ENCODE measurements at places on chromosomes 5 and 9.
A peak's percentile ranks its signal among the peaks of the same experiment; 100 is the strongest.

GRCh38 chr5:121399879-121400278 lies 451.8 kb upstream of the FTMT start:
- DNase-seq = no peak

DNA sequence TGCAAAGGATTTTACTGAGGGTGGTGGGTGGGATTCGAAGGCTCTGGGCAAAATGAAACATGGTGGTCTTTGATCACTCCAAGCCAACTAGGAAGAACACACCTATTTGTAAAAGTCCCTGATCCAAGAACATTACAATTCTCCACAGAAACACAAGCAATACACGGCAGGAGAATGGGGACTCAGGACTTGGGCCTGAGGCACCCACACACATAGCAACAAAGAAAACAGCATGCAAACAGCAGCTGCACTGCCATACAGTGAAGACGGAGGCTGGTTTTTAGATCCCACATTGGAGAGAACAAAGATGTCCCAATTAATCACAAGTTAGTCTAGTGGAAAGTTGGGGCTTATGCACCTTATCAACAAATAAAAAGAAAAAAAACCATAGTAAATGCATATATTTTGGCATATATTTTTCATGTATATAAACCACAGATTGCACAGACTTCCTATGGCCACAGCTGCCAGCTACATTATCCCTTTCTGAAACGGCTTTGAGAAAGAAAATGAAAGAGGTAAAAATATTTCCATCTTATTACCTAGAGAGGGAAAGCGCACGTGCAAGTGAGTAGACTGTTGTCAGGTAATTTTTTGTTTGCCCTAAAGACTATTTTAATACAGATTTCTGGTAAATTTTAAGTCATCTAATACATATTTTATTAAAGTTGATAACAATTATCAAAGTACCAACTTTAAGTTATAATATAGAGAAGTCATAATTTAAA lies 410.9 kb downstream of the BNC2 start:
- no peak for DNase-seq

GRCh38 chr5:172554562-172554961 lies 86.5 kb upstream of the NEURL1B start:
- no peak for DNase-seq

DNA sequence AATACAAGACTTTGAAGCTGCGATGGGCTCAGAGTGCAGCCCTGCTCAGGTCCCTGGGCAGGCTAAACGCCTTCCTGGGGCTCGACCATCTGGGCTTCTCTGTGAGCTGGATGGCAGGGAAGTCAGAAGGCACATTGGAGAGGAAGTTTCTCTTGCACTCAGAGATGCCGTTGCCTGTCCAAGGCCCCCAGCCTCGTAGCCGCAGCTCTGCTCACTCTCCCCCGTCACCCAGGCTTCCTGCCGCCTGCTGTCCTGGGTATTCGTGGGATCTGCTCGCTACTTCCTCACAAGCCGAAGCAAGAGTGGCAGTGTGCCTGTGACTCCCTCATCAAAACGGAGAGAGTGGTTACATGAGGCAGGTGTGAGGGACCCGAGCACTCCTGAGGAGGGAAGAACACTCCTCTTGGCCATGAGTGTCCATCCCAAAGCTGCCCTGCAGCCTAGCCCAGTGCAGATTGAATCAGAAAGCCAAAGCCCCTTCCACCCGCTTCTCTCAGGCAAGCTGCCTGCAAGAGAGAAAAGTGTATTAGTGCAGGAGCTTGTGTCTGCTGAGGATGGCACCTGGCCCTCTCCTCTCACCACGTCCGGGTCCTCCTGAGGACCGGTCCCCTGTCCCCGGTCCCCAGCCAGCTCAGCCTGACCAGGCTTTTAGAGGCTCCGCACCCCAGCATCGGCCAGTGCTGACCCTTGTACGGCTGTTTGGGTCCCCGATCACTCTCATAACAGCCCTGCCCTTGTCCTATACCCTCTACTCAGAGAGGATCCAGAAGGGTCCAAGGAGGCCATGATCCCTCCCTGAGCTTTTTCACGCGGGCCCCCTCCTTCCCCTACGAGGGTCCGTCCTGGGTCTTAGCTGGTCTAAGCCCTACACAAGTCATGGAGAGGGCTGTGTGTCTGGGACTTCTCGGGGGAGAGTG lies 7.3 kb downstream of the FCN2 start:
- DNase-seq = no peak

- no peak for DNase-seq
Measured at GRCh38 chr9:90176901-90177300, 465.7 kb downstream of the DIRAS2 start.

GRCh38 chr5:54764102-54765090 lies 221.0 kb downstream of the ESM1 start:
- no peak for DNase-seq

DNA sequence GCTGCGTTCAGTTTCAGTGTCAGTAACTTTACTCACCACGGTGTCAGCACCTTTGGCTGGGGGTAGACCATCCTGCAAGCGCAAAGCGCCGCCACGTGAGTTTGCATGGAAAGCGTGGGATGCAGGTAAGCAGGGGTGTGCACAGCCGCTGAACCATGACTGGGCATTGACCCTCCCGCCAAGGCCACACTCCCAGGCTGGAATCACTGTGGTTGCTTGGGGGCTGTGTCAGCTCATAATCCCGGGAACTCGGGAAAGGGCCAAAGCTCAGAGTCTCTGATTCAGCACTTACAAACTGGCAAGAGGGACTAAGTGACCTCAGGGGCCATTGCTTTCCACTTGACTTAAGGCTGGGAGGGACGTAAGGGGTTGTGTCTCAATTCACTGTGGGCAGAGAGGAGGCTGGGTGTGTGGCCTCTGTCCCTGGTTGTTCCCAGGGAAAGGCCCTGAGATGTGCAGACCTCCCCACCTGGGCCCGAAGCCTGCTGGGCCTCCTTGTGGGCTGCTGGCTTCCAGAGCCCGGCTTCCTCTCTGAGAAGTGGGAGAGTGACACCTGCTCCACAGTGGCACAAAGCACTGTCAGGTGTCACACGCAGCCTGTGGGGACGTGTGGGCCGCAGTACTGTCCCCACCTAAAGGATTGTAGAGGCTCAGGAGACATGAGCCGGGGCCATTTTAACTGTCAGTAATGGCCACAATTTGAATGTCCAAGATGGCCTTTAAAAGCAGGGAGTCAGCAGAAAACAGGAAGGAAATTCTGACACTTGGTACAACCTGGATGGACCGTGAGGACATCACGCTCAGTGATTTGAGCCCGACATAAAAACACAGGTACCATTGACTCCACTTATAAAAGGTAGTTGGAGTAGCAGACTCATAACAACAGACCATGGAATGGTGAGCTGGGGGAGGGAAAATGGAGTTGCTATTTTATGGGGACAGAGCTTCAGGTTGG lies 16.7 kb downstream of the ABO start:
- DNase-seq = no peak

DNA sequence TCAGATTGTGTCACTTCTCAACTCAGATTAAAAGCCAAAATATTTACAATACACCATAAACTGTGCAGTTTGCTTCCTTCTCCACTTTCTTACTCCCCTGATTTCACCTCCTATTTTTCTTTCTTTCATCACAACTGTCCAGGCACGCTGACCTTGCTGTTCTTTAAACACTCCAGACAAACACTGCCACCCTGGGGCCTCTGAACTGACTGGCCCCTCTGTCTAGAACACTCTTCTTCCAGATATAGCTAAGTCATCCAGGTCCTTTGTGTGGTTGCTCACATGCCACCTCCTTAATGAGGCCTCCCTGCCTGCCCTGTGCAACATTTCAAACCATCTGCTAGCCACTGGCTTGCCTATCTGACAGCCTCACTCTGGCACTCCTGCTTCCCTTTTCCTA lies 46.6 kb downstream of the ATG10 start:
- DNase-seq = no peak

DNA sequence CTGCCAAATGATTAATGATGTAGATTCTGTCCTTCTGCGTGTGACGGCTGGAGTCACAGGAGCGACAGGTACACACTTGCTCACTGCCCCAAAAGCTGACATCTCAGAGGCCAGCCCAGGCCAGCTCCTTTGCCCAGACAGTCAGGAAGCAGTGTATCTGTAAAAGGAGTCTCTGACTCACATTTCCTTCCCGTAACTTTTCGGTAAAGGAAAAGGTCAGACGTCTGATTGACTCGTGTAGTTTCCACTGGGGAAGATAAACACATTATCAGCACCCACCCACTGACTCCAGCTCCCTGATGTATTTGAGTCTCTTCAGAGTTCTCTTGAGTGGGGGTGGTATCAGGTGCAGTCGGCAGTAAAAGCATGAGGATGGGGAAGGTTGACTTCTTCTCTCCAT lies 64.4 kb upstream of the WWC1 start:
- DNase-seq = peak; percentile 2

DNA sequence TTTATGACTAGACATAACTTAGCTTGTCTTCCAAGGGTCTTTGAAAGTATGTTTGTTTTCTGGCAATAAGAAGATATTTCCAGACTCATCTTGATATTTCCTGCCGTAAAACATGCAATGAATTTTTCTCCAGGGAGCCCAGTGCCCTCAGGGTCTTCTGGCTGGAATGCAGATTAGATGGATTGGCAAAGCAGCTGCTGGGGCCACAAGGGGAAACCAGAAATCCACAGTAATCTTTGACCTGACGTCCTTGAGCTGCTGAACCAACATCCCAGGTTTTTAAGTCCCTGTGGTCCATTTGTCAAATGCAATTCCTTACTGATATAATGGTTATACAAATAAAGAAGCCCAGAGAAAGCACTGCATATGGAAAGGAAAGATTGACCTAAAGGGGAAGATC lies 93.0 kb downstream of the THBS4 start:
- DNase-seq = no peak

GRCh38 chr9:68455451-68455850 lies 85.2 kb downstream of the TMEM252 start:
- no peak for DNase-seq

GRCh38 chr5:178624631-178625546 lies 2.0 kb downstream of the CLK4 start:
- no peak for DNase-seq

DNA sequence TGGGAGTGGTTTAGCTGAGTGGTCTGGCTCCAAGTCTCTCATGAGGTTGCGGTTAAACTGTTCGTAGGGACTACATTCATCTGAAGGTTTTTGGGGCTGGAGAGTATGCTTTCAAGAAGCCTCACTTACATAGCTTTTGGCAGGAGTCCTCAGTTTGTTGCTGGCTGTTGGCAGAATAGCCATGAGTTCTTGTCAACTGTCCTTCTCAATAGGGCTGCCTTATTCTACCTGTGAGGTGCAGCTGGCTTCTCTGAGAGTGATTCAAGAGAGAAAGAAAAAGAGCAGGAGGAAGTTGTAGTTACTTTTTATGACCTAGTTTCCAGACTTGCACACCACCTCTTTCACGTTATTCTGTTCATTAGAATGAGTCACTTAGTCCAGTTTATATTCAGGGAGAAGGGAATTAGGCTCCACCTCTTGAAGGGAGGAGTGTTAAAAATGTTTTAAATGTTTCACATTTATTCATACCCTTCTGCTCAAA lies 33.2 kb downstream of the YTHDC2 start:
- no peak for DNase-seq

- no peak for DNase-seq
Measured at GRCh38 chr5:68631884-68632283, 416.3 kb downstream of the PIK3R1 start.

GRCh38 chr9:126147186-126147935 lies 179.3 kb upstream of the MVB12B start:
- DNase-seq = no peak

DNA sequence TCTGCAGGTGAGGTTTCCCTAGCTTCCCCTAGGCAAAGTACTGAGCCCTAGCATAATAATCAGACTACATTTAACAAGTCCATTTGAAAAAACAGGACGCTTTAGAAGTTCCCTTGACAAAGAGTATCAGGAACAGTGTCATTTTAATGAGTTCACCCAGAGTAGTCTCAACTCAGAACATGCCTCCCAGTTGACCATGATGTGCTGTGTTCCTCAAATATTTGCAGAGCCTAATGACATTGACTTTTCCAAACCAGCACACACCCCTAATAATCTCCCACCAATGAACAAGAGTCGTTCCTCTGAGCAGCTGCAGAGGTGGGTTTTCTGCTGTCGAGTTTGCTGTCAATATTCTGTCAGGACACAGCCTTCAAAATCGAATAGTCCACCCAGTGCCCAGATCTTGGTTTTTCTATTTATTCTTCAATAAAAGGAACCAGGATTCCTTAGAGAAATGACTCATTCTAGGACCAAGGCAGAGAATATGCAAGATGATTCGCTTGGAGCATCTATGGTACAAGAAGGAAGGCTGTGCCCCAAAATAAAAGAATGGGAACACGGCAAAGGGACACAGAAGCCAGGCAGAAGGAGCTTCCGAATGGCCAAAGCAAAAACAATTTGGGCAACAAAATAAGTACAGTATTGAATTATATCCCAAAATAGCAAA lies 57.6 kb downstream of the OTULIN start:
- no peak for DNase-seq

GRCh38 chr5:140553657-140554056 lies 3.6 kb downstream of the SRA1 start:
- no peak for DNase-seq

DNA sequence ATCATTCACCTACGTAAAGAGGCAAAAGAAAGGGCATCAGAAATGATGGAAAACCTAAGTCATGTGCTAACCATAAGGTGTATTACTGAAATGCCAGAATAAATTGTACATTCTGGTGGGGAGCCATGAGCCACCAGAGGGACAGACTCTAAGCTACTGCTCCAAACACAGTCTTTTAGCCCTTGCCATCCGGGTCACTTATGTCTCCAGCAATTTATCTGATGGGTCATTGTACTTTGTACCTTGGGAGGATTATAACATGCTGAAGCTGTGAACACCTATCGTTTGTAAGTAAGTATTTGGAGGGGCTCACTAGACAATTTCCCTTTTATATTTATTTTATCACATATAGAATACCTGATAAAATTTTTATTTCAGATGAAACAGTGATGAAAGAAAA lies 495.1 kb downstream of the KIF4B start:
- DNase-seq = no peak

GRCh38 chr5:113050721-113051382 lies 74.3 kb downstream of the DCP2 start:
- DNase-seq = no peak

GRCh38 chr9:134341306-134341705 lies 15.1 kb downstream of the RXRA start:
- DNase-seq = no peak

GRCh38 chr5:133741818-133742355 lies 129.5 kb upstream of the FSTL4 start:
- DNase-seq = no peak

DNA sequence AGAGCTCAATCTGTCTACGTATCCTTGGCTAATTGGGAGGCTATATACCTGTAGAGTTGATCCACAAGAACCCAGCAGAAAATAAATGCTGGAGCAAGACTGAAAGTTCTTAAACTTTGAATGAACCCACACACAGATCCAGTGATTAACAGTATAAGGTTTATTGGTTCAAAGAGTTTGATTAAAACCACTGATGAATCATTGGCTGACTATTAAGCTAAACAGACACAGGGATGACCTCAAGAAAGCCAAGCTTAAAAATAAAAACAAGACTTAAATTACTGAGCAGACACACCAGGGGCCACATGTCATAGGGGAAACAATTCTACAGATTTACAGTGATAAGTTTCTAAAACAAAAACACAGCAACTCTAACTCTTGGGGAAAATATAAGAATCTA lies 163.6 kb downstream of the SPATA31D1 start:
- no peak for DNase-seq

Measured in stimulated activated CD8-positive, alpha-beta memory T cell treated with anti-CD3 and anti-CD28 coated beads, Interleukin-4, amount 100 ng/mL, for 4 hours (primary cell).